ENCODE measurements at places on chromosomes 4 and X.

DNA sequence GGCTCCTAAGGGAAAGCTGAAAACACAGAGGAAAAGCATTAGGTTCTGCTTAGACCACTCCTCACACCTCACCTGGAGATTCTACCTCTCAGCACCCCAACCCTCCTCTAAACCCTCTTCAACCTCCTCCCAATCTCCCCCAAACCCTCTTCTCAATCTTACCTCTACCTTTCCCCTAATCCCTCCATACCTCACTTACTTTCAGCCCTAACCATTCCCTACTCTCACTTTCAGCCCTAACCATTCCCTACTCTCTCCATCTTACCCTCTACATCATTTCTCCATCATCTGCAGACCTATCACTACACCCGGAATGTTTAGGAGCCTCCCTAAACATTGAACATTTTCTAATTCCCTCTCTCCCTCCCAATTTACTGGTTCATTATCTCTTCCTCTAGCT, 3.5 kb downstream of the RTL3 start:
- no peak for DNase-seq

GRCh38 chr4:169677150-169677748, 56.9 kb downstream of the CLCN3 start:
- DNase-seq, result no peak

- DNase-seq, result no peak
These were observed 137.3 kb upstream of the FTHL17 start for GRCh38 chrX:31209005-31209628.

DNA sequence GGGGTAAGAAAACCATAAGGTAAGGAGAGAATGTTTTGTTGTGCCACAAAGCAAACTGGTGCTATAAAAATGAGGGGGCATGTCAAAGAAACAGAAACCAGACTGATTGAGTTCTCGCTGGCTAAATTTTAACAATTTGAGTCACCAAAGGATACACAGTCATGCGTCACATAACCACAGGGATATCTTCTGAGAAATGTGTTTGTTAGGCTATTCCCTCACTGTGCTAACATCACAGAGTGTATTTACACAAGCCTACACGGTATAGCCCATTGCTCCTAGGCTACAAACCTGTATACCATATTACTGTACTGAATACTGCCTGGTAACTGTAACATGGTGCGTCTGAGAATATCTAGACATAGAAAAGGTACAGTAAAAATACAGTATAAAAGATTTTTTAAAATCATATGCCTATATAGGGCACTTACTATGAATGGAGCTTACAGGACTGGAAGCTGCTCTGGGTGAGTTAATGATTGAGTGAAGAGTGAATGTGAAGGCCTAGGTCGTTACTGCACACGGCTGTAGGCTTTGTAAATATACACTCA, 50.1 kb downstream of the FBXW7 start:
- no peak for DNase-seq

GRCh38 chr4:16157609-16158503, 68.4 kb downstream of the TAPT1 start:
- no peak for DNase-seq

DNA sequence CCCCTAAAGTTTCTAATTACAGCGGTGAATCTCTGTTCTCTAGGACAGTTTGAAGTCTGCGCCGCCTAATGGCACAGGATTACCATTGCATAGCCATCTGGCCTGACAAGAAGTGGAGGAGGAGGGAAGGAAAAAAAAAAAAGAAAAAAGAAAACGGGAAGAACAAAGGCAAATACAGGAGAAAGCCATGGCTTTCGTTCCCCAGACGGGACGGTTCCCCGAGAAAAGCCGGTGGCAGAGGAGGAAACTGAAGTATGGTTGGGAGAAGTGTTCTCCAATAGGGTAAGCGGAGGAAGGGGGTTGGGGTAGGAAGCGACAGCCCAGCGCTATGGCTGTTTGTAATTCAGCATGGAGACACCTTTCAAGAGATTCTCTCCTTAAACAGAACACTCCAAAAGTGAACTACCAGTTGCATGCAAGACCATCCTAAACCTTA, 80.8 kb downstream of the HMGN5 start:
- no peak for DNase-seq

DNA sequence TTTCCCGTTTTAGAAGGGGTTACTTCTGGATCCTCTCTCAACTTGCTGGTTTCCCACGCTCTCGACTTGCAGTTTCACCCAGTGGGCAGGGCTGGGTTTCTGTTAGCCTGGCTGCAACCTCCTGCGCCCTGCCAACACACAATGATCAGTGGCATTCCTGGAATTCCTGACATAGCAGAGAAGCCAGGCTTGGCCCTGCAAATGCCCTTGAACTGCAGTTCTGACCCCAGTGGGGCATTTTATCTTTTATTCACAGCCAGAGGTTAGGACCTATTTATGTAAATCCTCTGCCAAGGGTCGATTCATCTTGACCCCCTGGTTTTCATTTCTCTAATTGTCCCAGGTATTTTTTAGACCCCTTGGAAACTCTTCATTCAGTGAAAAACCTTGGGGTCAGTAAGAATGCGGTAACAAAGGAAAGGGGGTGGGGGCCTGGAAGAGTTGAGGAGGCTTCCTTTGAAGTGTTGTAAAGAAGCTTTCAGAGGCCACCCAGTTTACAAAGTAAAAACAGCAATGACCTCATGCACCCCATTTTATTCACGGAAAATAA, 217.6 kb downstream of the ZNF674 start:
- DNase-seq, result no peak

- DNase-seq, result no peak
These were observed 20.5 kb downstream of the RELL1 start for GRCh38 chr4:37665333-37666320.

DNA sequence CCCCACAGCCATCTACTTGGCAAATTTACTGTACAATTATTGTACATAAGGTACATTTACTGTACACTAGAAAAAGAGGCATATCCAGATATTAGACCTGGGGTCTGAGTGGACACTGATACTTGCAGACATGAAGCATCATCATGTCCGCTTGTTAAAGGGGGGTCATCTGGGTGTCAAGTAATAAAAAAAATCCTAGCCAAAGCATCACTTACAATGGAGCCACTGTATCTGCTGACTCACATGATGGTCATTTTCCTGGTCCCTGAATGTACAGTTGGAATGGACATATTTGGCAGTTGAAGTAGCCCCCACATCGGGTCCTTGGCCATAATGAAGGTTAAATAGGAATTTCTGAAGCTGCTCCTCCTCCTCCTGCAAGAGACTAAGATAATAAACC, 228.8 kb downstream of the THOC2 start:
- DNase-seq, result no peak

DNA sequence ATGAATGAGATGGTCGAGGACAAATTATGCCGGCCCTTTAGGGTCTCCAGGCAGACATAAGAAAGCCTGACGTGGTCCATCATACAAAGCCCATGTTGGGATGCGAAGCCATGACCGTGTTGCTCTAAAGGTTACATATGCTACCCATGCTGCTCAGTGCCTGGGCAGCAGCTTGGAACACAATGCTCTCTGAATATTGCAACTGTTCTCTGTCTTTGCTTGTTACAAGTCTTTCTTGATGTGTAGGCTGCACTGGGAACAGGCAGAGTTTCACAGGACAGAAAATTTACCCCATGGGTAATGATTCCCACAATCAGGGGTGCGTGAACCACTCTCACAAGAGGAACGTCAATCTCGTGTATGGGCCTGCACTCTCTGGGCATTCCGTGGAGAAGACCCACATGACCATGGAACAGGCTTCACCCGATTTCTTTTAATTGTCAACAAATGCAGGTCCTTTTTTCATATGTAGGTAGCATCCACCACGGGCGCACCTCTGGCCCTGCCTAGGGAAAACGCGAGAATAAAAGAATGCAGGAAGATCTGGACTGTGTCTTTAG, 66.3 kb downstream of the NBDY start:
- no peak for DNase-seq

DNA sequence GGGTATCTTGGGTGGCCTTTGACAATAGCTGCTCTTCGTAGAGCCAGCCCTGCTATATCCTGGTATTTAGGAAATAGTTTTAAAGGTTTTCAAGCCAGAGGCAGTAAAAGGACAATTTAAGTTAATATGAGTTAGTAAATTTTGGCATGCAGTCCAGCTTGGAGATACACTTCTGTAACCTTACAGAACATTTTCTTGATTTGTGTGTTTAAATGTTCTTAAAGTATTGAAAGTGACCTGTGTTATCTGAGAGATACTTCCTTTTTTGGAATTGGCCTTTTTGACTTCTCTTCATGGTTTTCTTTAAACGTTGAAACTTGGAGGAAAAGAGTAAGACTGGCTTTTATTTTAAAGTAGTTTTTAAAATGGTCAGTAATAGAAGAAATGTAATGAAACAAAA, 25.5 kb downstream of the PDLIM5 start:
- no peak for DNase-seq

GRCh38 chrX:74138943-74139342, 165.0 kb upstream of the ZCCHC13 start:
- no peak for DNase-seq
